DND-41 (cell line): ENCODE measurements at places on chromosomes 16 and 17.
A peak's percentile ranks its signal among the peaks of the same experiment; 100 is the strongest.

DNA sequence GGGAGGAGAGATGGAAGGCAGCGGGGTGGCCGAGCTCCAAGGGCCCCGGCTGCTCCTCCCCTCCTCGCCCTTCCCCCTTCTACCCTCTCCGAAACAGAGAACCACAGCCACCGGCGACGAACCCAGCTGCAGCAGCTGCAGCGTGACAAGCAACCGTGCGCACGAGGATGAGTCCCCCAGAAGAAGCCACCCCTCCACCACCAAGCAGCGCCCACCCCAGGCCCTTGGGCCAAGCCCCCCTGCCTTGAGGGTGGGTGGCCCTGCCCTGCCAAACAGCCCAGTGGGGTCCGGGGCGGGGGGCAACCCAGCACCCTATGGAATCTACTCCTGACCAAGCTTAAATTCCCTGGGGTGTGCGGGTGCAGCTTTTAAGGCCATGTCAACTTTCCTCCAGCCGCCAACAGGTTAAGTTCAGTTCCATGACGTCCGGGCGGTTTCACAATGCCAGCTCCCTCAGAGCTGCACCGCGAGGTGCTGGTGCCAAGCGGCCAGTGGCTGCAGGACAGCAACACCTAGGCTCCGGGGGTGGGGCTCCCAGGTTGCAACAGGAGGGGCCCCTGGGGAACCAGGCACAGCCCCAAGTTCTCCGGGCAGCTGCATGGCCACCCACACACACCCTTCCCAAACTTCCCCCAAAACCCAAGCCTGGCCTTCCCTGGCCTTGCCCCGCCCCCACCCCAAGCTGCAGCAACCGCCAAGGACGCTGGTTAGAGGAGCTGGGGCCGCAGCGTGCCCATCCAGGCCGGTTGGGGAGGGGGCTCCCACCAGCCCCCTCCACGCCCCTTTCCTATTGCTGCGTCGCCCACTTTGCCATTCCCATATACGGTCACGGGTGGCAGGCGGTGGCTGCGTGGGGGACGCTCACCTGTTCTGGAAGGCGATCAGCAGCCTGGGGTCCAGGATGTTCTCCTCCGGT lies 2.0 kb downstream of the CBX4 start:
- peak; percentile 96 for DNase-seq

GRCh38 chr16:72853575-72854266 lies 194.2 kb downstream of the ZFHX3 start:
- no peak for DNase-seq

DNA sequence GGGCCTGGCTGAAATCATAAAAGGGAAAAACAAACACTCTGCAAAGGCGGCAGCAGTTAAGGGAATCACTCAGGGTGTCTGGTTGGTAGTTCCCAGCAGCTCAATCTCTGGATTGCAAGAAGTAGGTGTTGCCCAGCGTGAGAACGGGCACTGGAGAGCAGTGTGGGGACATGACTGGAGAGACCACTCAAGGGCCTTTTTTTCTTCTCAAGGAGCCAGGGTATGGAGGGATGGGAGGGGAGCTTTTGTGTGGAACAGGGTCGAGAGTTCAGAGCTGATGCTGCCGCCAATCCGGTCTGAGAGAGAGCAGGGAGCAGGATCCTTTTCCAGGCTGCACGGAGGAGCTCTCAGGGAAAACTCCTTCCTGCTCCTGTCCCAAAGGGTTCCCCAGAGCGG lies 15.2 kb downstream of the SCNN1B start:
- DNase-seq = no peak

GRCh38 chr16:3182608-3183444 lies 5.2 kb upstream of the OR1F1 start:
- no peak for DNase-seq

DNA sequence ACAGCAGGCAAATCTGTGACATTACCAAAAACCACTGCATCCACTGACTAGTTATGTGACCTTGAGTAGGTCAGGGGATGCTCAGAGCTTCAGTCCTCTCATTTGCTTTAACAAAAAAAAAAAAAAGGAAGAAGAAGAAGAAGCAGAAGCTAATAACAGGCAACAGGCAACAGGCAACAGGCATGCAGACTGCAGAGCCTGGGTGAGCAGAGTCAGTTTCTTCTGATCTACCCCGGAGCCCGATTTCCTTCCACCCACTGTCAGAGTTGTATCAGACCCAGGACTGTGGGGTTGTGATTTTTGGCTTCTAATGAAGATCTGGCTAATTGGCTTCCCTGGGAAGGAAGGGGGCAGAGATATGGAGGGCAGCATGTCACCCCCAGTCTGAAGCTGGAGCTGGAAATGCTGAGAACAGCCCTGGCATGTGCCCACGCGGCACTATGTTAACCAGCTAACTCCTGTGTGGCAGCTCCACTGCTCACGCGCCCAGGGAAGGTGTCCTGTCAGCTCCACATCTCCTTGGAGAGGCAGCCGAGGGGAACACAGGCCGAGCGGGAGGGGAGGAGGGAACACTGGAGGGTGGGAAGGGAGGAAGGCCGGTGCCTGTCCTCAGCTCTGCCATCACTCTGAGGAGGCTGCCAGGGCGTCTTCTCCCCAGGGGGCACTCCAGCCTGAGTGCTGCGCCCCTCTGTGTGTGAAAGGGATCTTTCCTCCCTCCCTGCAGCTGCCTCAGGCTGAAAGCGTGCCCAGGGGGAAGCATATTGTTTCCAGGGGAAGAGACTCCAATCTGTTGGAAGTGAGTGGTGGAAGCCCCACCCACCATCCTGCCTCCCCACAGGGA lies 17.6 kb downstream of the SRCIN1 start:
- no peak for DNase-seq

- no peak for DNase-seq
Measured at GRCh38 chr16:79845734-79846135, 245.2 kb upstream of the MAF start.
